CD8-positive, alpha-beta memory T cell (primary cell): ENCODE measurements at places on chromosomes 4 and X. TPM values are rescaled to one million over a fixed set of nuclear protein-coding genes. Genes with fewer than 3 reads are reported as not detected.

GRCh38 chr4:89212666-89213381, 94.8 kb downstream of the GPRIN3 start:
- no peaks in the 10 kb centered on the region for H3K4me1 ChIP-seq
- no peak for DNase-seq
- no peak overlapping the region for H3K4me3 ChIP-seq
- H3K27me3 ChIP-seq: no peaks in the 10 kb centered on the region
- no peaks in the 10 kb centered on the region for H3K36me3 ChIP-seq
- H3K27ac ChIP-seq: no peak overlapping the region

GRCh38 chrX:70171624-70172023, 5.7 kb upstream of the DGAT2L6 start:
- no peaks in the 10 kb centered on the region for H3K27me3 ChIP-seq
- no peaks in the 10 kb centered on the region for H3K4me1 ChIP-seq
- H3K4me3 ChIP-seq: no peak overlapping the region
- H3K36me3 ChIP-seq: no peaks in the 10 kb centered on the region
- H3K27ac ChIP-seq: no peak overlapping the region
- no peak for DNase-seq

- DNase-seq: no peak
- H3K27me3 ChIP-seq: no peaks in the 10 kb centered on the region
- peaks cover 8% of the 10 kb centered on the region for H3K36me3 ChIP-seq
Observed at GRCh38 chr4:153566631-153567150, 100.5 kb downstream of the TMEM131L start.

KLHL13 gene
- 0.11 TPM for total RNA-seq

TEX13B gene
- not detected for total RNA-seq
